ENCODE measurements at places on chromosomes 7 and 10.
A peak's percentile ranks its signal among the peaks of the same experiment; 100 is the strongest.

DNA sequence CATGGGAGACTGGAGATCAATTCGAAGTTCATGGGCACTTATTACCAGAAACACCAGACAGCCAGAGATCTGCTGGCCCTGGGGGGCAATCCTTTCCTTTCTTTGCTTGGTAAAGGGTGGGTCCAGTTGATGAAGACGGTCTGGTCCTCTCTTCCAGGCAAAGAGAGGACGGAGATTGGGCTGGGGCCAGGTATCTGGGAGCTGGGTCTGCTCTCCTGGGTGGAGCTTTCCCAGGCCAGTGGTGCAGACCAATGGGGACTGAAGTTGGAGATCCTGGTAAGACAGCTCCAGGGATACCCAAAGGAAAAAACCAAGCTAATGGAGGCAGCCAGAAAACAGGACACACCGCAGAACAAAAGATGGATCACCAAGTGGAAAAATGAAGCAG is 18.3 kb downstream of the NOD1 start:
- H3K36me3 ChIP-seq: peaks cover 13% of the 10 kb centered on the region
- H3K4me1 ChIP-seq: no peaks in the 10 kb centered on the region
- no peaks in the 10 kb centered on the region for H3K27me3 ChIP-seq
- DNase-seq: no peak
- no peak overlapping the region for H3K4me3 ChIP-seq

DNA sequence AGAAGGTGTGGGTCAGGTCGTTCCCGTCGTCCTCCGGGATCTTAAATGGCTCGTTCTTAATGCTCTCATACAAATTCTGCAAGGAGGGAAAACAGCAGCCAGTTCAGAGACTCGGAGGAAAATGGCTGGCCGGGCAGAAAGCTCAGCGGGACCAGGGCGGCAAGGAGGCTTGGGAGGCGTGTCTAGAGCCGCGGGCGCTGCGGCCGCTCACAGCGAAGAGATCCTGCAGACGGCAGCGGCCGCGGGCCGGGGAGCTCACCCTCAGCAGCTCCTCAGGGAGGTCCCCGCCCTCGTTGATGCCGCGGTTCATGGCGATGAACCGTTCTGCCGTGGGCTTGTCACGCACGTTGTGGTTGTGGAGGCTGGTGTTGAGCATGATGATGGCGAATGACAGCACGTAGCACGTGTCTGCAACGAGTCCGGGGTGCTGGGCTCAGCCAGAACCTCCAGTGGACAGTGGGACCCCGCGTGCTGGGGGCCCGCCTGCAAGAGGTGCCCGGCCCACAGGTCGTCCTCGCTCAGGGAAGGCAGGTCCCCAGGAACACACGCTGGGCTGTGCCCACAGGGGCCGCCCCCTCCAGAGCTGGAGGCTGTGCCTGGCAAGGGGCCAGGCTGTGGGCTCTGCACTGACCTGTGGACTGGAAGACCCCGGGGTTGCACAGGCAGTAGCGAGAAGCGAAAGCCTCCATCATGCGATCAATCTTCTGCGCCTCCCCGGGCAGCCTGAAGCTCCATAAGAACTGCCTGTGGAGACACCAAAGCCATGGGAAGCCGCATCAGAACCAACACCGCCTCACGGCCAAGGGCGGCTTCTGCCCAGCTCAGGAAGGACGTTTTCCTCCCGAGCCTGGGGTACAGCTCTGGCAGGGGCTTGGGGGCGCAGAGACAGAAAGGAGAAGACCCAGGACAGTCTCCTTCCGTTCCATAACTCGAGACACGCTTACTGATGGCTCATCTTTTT is 101.6 kb downstream of the CYTH3 start:
- H3K27me3 ChIP-seq: no peaks in the 10 kb centered on the region
- no peaks in the 10 kb centered on the region for H3K36me3 ChIP-seq
- H3K4me1 ChIP-seq: no peaks in the 10 kb centered on the region
- no peak for DNase-seq
- H3K4me3 ChIP-seq: no peak overlapping the region
- no peak overlapping the region for H3K27ac ChIP-seq

DNA sequence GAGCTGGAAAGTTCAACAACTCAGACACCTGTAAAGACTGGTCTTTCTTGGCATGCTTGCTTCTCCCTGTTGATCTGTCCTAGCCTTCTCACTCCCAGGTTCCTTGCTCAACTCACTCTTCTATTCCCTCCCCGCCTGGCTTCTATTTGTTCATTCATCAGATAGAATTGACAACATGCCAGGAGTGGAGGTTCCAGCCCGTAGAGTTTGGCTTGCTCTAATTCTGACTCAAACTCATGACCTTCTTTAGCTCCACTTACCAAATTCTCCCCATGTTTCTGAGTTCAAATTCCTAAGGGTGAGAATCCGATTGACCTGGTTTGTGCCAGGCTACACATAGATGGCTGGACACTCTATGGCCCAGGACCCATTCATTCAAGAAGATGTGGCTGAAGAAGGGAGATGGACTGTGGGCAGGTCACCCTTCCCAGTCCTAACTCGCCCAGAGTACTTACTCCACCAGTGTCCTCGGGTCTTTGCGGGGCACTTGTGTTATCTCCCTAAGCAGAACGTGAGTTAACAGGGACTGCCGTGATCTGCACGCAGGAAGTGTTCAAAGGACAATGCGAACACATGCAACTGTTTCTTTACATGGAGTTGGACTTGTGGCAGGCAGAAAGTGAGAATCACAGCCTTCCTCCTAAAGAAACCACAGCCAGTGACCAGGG is 4.0 kb upstream of the TMEM236 start:
- H3K27ac ChIP-seq: no peak overlapping the region
- no peak for DNase-seq
- H3K27me3 ChIP-seq: no peaks in the 10 kb centered on the region
- H3K36me3 ChIP-seq: no peaks in the 10 kb centered on the region
- H3K4me3 ChIP-seq: no peak overlapping the region
- H3K4me1 ChIP-seq: no peaks in the 10 kb centered on the region

GRCh38 chr7:34928560-34928959 is 108.7 kb downstream of the DPY19L1 start:
- H3K27me3 ChIP-seq: no peaks in the 10 kb centered on the region
- no peak overlapping the region for H3K27ac ChIP-seq
- no peaks in the 10 kb centered on the region for H3K36me3 ChIP-seq
- H3K4me3 ChIP-seq: no peak overlapping the region
- no peak for DNase-seq

GRCh38 chr7:98265841-98266271 is 13.8 kb upstream of the TECPR1 start:
- no peak overlapping the region for H3K27ac ChIP-seq
- no peak for DNase-seq
- peaks cover 4% of the 10 kb centered on the region for H3K36me3 ChIP-seq
- H3K27me3 ChIP-seq: no peaks in the 10 kb centered on the region
- no peak overlapping the region for H3K4me3 ChIP-seq
- H3K4me1 ChIP-seq: no peaks in the 10 kb centered on the region

DNA sequence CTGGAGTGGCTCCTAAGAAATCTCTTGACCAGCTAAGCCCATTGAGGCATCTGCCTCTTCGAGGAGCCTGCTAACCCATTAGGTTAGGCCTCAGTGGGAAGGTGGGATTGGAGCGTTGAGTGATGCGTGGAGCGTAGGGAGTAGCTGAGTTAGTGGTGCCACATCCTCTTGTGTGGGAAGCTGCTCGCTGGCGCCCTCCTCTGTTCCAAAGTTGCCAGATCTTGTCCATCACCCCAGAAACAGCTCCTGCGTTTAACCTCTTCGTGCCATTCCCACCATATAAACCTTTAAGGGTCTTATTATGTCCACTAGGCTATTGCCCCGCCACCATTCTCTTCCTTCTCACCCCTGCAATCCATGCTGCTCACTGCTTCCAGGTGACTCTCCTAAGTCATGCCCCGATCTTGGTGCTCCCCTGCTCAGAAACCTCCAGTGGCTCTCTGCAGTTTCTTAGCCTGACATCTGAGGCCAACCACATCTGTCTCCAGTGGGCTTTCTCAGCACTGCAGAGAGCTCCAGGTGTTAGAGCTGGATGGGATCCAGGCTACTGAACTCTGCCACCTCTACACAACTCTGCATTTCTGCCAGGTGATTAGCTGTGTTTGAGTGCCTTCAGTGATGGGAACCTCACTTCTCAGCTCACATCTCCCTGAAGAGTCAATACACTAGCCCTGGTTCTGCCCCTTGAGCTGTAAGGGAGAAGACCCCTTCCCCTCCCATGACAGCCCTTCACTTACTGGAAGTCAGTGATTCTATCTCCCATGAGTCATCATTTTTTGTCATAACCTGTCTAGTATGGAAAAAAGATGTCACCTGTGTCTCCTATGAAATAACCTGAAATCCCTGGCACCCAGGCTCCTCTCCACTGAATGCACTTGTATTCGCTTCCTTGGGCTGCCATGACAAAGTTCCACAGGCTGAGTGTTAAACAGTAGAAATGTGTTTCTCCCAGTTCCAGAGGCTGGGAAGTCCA is 65.0 kb upstream of the FGFR2 start:
- no peaks in the 10 kb centered on the region for H3K4me1 ChIP-seq
- no peak overlapping the region for H3K4me3 ChIP-seq
- DNase-seq: no peak
- H3K27me3 ChIP-seq: no peaks in the 10 kb centered on the region
- H3K27ac ChIP-seq: no peak overlapping the region
- H3K36me3 ChIP-seq: no peaks in the 10 kb centered on the region

DNA sequence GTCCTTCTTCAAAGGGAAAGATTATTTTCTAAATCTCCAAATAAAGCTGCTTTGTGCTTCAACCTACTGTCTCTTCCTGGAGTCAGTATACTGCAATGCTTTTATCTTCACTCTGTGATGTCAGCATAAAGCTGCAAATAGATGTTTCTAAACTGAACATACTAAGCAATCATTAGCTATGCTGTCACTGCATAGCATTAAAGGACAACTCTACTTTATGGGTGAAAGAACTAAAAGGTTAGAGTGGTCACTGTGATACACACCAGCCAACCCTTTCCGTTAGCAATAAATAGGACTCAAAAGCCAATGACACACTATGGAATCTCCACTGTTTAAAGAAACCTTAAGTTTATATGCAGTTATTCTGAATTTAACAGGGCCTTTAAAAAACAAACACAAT is 1.8 kb downstream of the CCDC186 start:
- H3K36me3 ChIP-seq: no peaks in the 10 kb centered on the region
- H3K27ac ChIP-seq: no peak overlapping the region
- H3K27me3 ChIP-seq: no peaks in the 10 kb centered on the region
- H3K4me3 ChIP-seq: peak overlapping the region; percentile 89

DNA sequence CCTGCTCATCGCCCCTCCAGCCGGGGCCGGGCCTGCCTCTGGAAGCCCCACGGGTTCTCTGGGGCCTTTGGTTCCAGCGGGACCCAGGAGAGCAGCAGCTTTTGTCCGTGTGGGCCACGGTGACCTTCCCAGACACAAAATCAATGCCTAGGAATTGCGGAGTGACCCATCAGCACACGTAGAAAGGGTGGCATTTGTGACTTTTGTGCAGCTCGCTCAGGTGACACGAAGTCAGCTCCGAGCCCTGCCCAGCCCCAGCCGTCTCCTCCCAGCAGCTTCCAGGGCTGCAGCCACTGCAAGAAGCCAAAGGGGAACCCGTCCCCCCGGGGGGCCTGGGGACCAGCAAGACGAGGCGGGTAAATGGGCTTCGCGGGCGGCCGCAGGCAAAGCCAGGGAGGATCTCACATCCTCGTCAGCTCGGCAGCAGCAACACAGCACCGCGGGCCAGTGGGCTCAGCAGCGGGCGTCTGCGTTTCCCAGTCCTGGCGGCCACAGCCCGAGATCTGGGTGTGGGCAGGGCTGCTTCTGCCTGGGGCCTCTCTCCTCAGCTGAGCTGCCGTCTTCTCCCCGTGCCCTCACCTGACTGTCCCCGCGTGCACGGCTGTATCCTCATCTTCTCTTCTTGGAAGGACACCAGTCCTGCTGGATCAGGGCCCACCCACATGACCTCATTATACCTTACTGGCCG is 88.5 kb downstream of the PAXIP1 start:
- no peak for DNase-seq
- H3K4me3 ChIP-seq: peak overlapping the region; percentile 45
- H3K4me1 ChIP-seq: peaks cover 7% of the 10 kb centered on the region
- H3K27ac ChIP-seq: no peak overlapping the region

DNA sequence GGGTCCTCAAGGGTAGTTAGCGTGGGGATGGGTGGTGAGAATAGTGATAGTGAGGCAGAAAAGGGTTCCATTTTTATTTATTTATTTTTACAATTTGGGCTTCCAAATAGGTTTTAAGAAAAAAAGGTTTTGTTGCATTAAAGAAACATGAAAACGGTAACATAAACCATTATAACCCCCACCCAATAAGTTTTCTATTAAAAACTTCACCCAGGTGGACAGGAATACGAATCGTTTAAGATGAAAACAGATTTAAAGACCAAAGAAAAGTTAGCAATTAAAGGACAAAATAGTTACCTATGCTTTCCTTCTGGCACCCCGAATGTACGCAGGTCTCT is 78.7 kb downstream of the ZFAND4 start:
- peak overlapping the region; percentile 88 for H3K4me3 ChIP-seq
- H3K27me3 ChIP-seq: no peaks in the 10 kb centered on the region
- peak overlapping the region; percentile 58 for H3K27ac ChIP-seq
- peaks cover 7% of the 10 kb centered on the region for H3K36me3 ChIP-seq

DNA sequence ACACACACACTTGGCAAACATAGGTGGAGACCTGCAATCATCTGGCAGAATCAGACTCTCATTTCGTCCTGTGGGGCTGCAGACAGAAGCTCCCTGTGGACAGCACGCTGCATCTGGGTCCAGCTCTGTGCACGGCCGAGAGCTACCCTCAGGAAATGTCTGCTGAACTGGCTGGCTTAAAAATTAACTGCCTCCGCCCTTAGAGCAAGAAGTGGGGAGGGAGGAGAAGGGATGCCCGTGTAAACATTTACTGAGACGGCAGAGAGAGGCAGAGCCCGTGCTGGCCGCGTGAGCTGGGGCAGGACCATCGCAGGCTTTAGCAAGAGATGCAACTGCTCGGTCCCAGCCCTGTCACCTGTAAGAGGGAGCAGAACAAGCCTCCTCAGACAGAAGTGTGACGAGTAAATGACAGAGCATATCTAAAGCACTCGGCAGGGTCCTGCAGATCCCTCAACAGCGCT is 81.8 kb downstream of the TNS3 start:
- H3K36me3 ChIP-seq: no peaks in the 10 kb centered on the region
- no peaks in the 10 kb centered on the region for H3K4me1 ChIP-seq
- no peak for DNase-seq
- H3K4me3 ChIP-seq: no peak overlapping the region

GRCh38 chr7:135914346-135914745 is 62.8 kb downstream of the MTPN start:
- H3K27ac ChIP-seq: no peak overlapping the region
- no peaks in the 10 kb centered on the region for H3K27me3 ChIP-seq
- no peak overlapping the region for H3K4me3 ChIP-seq

GRCh38 chr7:118372530-118372929 is 148.0 kb downstream of the ANKRD7 start:
- H3K4me3 ChIP-seq: no peak overlapping the region
- H3K27me3 ChIP-seq: no peaks in the 10 kb centered on the region
- no peak for DNase-seq
- H3K27ac ChIP-seq: no peak overlapping the region
- H3K36me3 ChIP-seq: no peaks in the 10 kb centered on the region
- H3K4me1 ChIP-seq: no peaks in the 10 kb centered on the region
